ENCODE measurements at places on chromosomes 11 and 22. TPM values are rescaled to one million over a fixed set of nuclear protein-coding genes. Genes with fewer than 3 reads are reported as not detected.

Gene VWCE
- 4.1 TPM for total RNA-seq

Gene LUZP2
- total RNA-seq = 12.3 TPM

Gene KRTAP5-2
- total RNA-seq = not detected

DNA sequence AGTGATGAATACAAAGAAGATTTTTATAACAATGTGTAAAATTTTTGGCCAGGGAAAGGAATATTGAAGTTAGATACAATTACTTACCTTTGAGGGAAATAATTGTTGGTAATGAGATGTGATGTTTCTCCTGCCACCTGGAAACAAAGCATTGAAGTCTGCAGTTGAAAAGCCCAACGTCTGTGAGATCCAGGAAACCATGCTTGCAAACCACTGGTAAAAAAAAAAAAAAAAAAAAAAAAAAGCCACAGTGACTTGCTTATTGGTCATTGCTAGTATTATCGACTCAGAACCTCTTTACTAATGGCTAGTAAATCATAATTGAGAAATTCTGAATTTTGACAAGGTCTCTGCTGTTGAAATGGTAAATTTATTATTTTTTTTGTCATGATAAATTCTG, 5.3 kb downstream of the BIRC3 start:
- no peaks in the 10 kb centered on the region for H3K36me3 ChIP-seq
- no peak for DNase-seq
- H3K27ac ChIP-seq = no peak overlapping the region

GRCh38 chr11:126491092-126491491, 135.6 kb downstream of the ST3GAL4 start:
- no peaks in the 10 kb centered on the region for H3K36me3 ChIP-seq
- H3K27me3 ChIP-seq = peaks cover 1% of the 10 kb centered on the region
- no peak for DNase-seq
- H3K4me3 ChIP-seq = no peak overlapping the region
- H3K4me1 ChIP-seq = peaks cover 3% of the 10 kb centered on the region

GRCh38 chr11:41659985-41660384, 200.5 kb upstream of the LRRC4C start:
- H3K27me3 ChIP-seq = no peaks in the 10 kb centered on the region
- DNase-seq = no peak
- H3K27ac ChIP-seq = no peak overlapping the region

GRCh38 chr22:42608136-42608822, 6.4 kb downstream of the POLDIP3 start:
- peaks cover 67% of the 10 kb centered on the region for H3K4me1 ChIP-seq
- peaks cover 1% of the 10 kb centered on the region for H3K36me3 ChIP-seq
- DNase-seq = no peak
- H3K4me3 ChIP-seq = peak overlapping the region; percentile 63

DNA sequence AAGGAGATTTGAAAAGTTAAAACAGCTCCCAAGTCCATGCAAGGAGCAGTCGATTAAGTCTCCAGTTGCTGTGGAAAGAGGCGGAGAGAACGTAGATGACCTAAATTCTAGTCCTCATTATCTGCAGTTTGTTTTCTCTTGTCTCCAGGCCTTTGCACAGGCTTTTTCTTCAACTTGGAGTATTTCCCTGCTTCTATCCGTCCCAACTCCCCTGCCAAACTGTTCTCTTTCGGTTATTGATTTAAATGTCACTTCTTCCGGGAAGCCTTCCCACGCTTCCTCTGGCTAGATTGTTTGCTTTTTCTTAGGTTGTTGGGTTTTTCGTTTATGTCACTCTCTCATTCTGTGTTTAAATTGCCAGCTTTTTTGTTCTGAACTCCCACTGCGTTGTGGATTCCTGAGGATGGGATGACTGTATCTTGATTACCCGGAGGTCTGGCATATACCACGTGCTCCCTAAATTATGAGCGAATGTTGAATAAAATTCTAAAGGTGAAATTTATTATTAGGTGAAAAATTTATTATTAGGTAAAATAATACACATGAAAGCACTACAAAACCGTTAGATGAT, 463 bp downstream of the TMEM126B start:
- no peaks in the 10 kb centered on the region for H3K36me3 ChIP-seq
- DNase-seq = no peak
- H3K27ac ChIP-seq = peak overlapping the region; percentile 95

DNA sequence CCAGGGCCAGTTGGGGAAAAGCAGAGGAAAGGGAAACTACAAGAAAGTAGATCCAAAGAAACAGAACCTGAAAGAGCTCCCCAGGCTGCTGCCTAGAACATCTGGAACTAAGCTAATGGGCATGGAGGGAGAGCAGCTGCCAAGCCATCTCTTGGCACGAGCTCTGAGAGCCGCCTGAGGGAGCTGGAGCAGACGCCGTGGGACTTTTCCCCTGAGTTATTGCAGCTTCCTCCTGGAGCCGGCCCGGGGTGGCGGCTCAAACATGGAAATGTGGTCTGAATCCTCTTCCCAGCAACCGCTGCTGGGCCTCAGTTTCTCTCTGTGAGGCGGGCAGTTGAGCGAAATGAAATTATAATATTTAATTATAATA, 41.8 kb downstream of the LIF start:
- no peaks in the 10 kb centered on the region for H3K36me3 ChIP-seq
- H3K4me1 ChIP-seq = peaks cover 74% of the 10 kb centered on the region

DNA sequence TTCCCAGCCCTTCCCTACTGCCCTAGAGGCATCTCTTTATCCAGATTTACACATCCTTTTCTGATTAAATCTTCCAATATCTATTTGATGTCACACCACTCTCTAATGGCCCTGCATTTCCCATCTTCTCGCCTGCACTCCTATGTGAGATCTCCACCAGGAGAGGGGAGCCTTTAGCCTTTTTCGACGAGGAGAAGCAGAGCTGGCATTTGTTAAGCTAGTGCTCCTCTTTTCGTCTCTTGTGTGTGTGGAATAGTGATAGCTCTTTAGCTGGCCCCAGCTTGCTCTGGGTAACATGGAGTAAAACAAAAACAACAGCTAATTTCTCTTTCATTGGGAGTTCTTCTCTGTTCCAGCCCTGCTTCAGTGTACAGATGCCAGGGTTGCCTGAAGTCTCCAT, 536.5 kb downstream of the NTM start:
- no peaks in the 10 kb centered on the region for H3K27me3 ChIP-seq
- peaks cover 44% of the 10 kb centered on the region for H3K4me1 ChIP-seq
- H3K36me3 ChIP-seq = no peaks in the 10 kb centered on the region

GRCh38 chr11:103051981-103052380, 40.0 kb downstream of the DCUN1D5 start:
- H3K4me1 ChIP-seq = peaks cover 19% of the 10 kb centered on the region
- no peak overlapping the region for H3K4me3 ChIP-seq
- no peaks in the 10 kb centered on the region for H3K27me3 ChIP-seq
- no peaks in the 10 kb centered on the region for H3K36me3 ChIP-seq

GRCh38 chr11:35038211-35038928, 100.6 kb upstream of the CD44 start:
- H3K4me3 ChIP-seq = no peak overlapping the region
- no peak overlapping the region for H3K27ac ChIP-seq
- no peak for DNase-seq
- H3K36me3 ChIP-seq = no peaks in the 10 kb centered on the region
- H3K4me1 ChIP-seq = peaks cover 56% of the 10 kb centered on the region

GRCh38 chr11:65189191-65189590, 7.5 kb downstream of the CAPN1 start:
- H3K27me3 ChIP-seq = no peaks in the 10 kb centered on the region
- H3K4me3 ChIP-seq = no peak overlapping the region
- no peaks in the 10 kb centered on the region for H3K4me1 ChIP-seq
- no peak overlapping the region for H3K27ac ChIP-seq

GRCh38 chr22:20035375-20036083, 14.6 kb downstream of the TANGO2 start:
- DNase-seq = no peak
- no peaks in the 10 kb centered on the region for H3K4me1 ChIP-seq
- no peak overlapping the region for H3K27ac ChIP-seq
- H3K36me3 ChIP-seq = peaks cover 12% of the 10 kb centered on the region
- no peaks in the 10 kb centered on the region for H3K27me3 ChIP-seq
- no peak overlapping the region for H3K4me3 ChIP-seq

GRCh38 chr22:26360169-26360885, 68.7 kb upstream of the ASPHD2 start:
- H3K27me3 ChIP-seq = peaks cover 21% of the 10 kb centered on the region
- peak overlapping the region; percentile 52 for H3K4me3 ChIP-seq
- H3K4me1 ChIP-seq = peaks cover 8% of the 10 kb centered on the region
- no peak overlapping the region for H3K27ac ChIP-seq

DNA sequence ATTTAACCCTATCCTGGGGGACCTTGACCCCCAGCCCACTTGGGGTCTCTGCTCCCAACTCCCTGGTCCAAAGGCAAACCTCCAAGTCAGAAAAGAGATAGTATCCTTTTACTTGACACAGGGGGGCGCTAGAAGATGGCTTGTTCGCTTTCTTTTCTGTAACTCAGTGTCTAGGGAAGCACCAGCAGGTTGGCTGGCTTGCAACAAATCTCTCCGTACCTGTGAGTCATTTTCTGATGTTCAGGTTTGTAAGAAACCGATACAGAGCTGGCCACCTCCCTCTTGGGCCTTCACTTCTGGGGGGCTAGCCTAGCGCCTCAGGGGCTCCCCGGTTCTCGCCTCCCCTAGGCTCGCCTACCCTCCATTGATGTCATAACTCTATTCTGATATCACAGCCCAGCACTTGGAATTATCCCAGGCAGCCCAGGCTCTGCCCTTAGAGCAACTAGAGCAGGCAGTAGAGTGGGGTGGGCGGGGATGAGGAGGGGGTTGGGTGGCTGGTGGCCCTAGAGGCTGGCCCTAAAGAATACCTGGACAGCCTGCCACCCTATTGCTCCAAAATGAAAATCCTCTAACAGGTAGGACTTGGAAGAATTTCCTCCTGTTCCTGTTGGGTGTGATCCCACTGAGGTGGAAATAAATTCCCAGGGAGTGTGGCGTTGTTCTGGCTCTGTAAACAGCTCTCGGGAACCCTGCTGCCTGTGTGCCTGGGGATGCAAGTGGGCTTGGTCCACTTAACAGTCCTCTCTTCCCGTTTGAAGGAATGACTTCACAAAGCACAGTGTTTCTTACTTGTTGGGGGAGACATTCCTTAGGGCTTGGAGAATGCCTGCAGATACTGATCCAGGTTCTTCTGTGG, 69.4 kb downstream of the OSBP2 start:
- H3K4me1 ChIP-seq = no peaks in the 10 kb centered on the region
- H3K4me3 ChIP-seq = no peak overlapping the region
- no peaks in the 10 kb centered on the region for H3K36me3 ChIP-seq
- H3K27ac ChIP-seq = no peak overlapping the region

- no peak overlapping the region for H3K27ac ChIP-seq
- DNase-seq = no peak
- peaks cover 7% of the 10 kb centered on the region for H3K4me1 ChIP-seq
These were observed 106.8 kb upstream of the NECTIN1 start for GRCh38 chr11:119835753-119836152.

DNA sequence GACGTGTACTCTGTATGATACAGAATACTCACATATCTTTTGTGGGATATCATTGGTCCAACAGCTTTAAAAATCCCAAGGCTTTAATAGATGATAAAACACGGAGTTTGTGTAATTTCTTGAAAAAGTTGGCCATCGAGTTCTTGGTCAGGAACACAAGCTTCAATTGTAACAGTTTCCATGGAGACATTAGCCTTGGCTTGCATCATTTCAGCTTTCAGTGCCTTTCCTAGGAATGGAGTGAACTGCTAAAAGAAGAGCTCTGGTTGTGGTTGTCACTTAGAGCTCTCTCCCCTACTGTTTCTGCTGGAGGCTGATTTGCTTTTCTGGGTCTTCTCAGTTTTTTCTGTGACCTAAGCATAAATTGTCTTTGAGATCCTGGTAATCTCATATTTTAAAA, 14.2 kb downstream of the BMAL1 start:
- no peak overlapping the region for H3K4me3 ChIP-seq
- no peak overlapping the region for H3K27ac ChIP-seq
- no peaks in the 10 kb centered on the region for H3K36me3 ChIP-seq
- no peak for DNase-seq
- H3K4me1 ChIP-seq = peaks cover 20% of the 10 kb centered on the region
- H3K27me3 ChIP-seq = no peaks in the 10 kb centered on the region

GRCh38 chr11:23403210-23404185, 543.2 kb upstream of the CCDC179 start:
- no peaks in the 10 kb centered on the region for H3K36me3 ChIP-seq
- H3K4me1 ChIP-seq = no peaks in the 10 kb centered on the region
- DNase-seq = peak; percentile 79
- no peak overlapping the region for H3K4me3 ChIP-seq

DNA sequence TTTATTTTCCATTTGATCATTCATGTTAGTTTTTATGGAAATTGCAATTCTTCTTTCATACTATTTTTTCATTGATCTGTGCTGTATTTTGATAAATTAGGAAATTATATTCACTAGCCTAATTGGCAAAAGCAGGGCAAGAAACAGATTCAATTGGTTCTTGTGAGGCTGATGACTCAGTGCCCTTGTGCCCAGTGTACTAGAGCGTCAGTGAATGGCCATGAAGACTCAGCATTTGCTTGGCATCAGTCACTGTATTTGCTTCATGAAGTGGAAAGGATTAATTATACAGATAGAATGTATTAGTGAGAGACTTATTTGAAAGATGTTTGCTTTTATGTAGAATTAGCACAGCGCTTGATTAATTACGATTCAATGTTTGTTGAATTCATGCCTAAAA, 31.8 kb downstream of the MRGPRX1 start:
- H3K27me3 ChIP-seq = peaks cover 20% of the 10 kb centered on the region
- no peak overlapping the region for H3K4me3 ChIP-seq
- no peaks in the 10 kb centered on the region for H3K4me1 ChIP-seq
- no peak overlapping the region for H3K27ac ChIP-seq
- H3K36me3 ChIP-seq = no peaks in the 10 kb centered on the region
- no peak for DNase-seq

- no peak overlapping the region for H3K27ac ChIP-seq
- no peak for DNase-seq
- H3K4me1 ChIP-seq = no peaks in the 10 kb centered on the region
- H3K27me3 ChIP-seq = peaks cover 34% of the 10 kb centered on the region
These were observed 13.9 kb upstream of the B3GAT1 start for GRCh38 chr11:134425816-134426536.

DNA sequence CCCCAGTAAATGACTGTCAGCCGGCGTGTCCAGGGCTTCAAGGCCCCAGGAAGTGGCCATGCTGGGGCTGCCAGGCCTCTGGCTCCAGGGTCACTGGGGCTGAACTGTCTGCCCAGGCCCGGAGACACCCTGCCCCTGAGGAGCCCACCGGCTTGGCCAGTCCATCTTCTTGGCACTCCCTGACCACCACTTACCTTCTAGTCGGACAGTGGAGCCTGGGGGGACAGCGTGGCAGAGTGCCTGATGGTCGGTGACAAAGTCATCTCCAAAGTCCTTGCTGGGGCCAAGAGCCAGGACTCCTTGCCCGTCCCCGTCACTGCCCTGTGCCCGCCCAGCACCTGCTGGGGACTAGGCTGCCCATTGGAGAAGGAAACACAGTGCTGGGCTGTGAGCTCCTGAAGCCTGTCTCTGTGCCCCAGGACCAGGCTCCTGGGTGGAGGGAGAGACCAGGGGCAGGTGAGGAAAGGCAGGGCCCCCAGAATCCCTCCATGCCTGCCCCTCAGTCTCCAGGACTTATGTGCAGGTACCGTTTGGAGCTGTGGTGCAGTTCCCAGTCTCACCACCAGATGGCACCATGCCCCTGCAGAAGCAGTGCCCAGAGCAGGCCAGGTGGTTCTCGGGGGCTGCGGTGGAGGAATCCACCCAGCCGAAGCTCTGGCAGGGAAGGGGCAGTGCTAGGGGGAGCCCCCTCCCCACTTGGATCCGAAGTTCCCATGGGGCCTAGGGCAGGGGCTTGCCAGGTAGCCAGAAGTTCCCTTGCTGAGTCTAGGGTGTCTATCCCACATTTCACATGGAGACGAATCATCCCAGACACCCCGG, 6.0 kb upstream of the CCDC188 start:
- DNase-seq = no peak
- H3K4me1 ChIP-seq = peaks cover 12% of the 10 kb centered on the region

GRCh38 chr11:121372671-121373429, 79.3 kb upstream of the SORL1 start:
- no peak overlapping the region for H3K27ac ChIP-seq
- peaks cover 17% of the 10 kb centered on the region for H3K27me3 ChIP-seq
- no peak overlapping the region for H3K4me3 ChIP-seq
- H3K4me1 ChIP-seq = no peaks in the 10 kb centered on the region
- no peaks in the 10 kb centered on the region for H3K36me3 ChIP-seq
